ENCODE measurements at places on chromosomes 7 and 10.

DNA sequence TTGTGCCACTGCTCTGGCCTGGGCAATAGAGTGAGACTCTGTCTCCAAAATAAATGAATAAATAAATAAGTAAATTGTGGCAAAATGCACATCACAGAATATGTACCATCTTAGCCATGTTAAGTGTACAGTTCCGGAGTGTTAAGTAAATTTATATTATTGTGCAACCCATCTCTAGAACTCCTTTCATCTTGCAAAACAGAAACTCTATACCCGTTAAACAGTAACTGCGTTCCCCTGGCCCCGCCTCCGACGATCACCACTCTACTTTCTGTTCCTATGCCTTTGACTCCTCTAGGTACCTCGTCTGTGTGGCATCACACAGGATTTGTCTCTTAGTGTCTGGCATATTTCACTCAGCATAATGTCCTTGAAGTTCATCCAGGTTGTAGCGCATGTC lies 356.4 kb upstream of the FOXK1 start:
- no peak for DNase-seq

DNA sequence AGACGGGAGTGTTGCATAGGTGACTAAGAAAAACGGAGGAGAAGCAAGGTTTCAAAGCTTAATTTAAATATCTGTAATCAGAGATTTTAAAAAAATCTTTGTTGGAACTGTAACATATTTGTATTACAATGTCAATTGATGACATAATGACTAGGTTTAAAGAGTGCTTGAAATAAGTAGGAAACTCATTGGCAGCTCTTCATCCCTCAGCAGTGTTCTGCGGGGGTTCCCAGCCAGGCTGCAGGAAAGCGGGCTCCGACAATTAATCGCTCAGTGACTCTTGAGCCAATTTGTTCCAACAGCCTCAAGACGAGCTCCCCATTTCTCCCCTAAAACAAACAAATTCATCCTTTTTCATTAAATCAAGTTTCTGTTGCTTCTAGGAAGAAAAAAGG lies 22.6 kb downstream of the CPXM2 start:
- no peak for DNase-seq

DNA sequence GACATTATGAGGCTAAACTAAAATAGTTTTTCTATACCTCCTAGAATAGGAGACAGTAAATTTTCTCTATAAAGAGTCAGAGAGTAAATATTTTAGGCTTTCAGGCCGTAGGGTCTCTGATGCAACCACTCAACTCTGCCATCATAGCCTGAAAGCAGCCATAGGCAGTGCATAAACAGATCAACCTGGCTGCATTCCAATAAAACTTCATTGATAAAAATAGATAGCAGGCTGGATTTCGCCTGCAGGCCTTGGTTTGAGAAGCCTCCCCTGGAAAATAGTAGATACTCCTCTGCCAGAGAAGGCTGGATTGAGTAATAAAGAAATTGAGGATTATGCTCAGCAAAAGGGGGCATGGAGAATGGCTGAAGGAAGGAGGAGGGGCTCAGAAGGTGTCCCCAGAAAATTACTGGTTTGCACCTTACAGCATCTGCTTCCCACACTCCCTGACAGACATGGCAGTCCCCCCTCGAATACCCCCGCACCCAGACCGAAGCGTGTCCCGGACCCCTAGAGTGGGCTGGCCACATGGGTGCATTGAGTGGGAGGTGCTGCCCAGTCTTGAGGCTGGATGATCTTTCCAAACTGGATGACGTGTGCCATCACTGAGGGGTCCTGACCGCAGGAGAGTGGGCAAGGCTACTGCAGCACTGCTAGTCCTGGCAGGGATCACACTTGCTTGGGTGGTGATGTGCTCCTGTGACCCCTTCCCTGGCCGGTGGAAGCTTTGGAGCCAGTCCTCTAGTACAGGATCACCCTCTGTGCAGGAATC lies 126.6 kb downstream of the PTPN20 start:
- DNase-seq: no peak

- peak; percentile 75 for DNase-seq
Observed at GRCh38 chr10:72097448-72098300, 9.3 kb upstream of the SPOCK2 start.
